ENCODE measurements at places on chromosomes 1 and 21.

DNA sequence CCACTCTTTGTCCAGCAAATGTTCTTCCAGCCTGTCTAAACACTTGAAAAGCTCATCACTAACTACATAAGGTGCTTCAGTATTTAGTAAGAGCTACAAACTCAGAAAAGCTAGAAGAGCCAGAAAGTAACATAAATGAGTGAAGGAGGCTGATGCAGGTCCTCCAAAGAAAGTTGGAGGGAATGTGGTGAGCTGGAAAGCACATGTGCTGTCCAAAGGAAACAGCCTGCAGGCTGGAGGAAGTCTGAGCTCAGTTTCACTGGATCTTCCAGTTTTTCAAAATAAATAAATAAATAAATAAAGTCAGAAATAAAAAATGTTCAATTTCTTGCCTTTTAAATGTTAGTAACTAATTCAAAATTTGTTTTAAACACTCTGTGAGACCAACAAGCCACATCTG lies 25.5 kb downstream of the ZC3H11B start:
- no peak for DNase-seq

GRCh38 chr21:43303275-43304178 lies 123.4 kb downstream of the SIK1 start:
- DNase-seq: no peak

GRCh38 chr1:208569181-208569580 lies 325.0 kb upstream of the PLXNA2 start:
- no peak for DNase-seq

GRCh38 chr1:2301607-2302291 lies 73.6 kb downstream of the SKI start:
- no peak for DNase-seq

Measured in inflammatory macrophage treated with lipopolysaccharide for 1 hour (primary cell).